NCI-H460 (cell line): ENCODE measurements at places on chromosomes 7 and 10. TPM values are rescaled to one million over a fixed set of nuclear protein-coding genes. Genes with fewer than 3 reads are reported as not detected.

GRCh38 chr10:77160679-77161078 is 476.9 kb downstream of the KCNMA1 start:
- no peak for DNase-seq

DNA sequence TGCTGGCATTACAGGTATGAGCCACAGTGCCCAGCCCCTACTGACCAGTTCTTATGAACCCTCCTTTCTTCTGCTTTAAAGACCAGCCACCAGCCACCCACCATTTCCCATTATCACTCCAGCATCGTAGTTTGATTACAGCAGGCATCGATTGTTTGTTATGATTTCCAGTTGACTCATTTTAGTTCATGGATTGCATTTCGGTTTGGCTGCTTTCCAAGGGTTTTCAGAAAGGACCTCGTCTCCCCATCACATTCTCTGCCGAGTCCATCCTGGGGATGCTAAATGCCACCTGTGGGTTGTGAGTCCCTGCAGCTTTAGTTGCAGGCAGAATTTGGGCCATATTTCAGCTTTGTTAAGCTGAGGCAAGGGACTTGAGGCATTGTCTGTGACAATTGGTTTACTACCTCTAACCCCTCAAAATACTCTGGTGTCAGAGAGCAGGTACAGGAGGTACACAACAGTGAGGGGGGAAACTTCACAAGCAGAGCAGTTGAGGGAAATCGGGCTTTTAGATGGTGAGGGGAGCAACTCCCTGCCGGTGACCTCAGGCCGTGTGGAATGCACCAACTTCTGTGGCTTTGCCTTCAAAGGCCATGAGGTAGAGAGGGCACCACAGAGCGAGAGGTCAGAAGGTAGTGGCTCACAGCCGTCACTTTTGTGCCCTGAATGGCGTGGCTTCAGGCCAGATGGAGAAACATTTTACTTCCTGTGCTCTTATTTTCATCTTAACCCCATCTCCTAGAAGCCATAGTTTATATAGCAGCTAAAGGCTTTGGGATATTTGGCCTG is 203.8 kb downstream of the CCDC3 start:
- DNase-seq, result no peak

The ASIC3 gene
- total RNA-seq, result 1.1 and 2.0 TPM in 2 replicates

The TAS2R5 gene
- 0.50 and 0.66 TPM in 2 replicates for total RNA-seq

GRCh38 chr10:116574797-116575196 is 16.0 kb upstream of the PNLIPRP1 start:
- DNase-seq, result no peak

The MKLN1 gene
- total RNA-seq, result 31.7 and 42.6 TPM in 2 replicates

GRCh38 chr10:10833955-10834354 is 183.7 kb upstream of the CELF2 start:
- DNase-seq, result no peak

The SEMA3A gene
- total RNA-seq, result 61.7 and 73.9 TPM in 2 replicates

- DNase-seq, result no peak
Measured at GRCh38 chr7:84469034-84469433, 274.4 kb upstream of the SEMA3A start.

DNA sequence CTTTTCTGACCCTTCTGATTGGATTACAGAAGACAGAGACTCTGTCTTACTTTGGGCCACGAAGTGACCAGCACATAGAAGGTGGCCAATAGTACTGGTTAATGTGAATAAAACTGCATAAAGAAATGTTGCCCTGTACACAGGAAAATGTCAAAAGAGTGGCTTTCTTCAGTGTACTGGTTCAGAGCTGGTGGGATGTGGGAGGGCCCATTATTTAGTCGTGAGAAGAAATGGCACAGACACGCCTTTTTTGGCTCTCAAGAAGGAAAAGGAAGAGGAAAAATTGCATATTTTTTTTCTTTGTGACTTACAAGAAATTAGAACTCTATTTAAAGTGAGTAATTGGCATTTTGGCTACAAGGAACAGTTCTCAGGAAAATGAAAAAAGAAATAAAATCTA is 129.7 kb downstream of the DGKI start:
- DNase-seq, result no peak

DNA sequence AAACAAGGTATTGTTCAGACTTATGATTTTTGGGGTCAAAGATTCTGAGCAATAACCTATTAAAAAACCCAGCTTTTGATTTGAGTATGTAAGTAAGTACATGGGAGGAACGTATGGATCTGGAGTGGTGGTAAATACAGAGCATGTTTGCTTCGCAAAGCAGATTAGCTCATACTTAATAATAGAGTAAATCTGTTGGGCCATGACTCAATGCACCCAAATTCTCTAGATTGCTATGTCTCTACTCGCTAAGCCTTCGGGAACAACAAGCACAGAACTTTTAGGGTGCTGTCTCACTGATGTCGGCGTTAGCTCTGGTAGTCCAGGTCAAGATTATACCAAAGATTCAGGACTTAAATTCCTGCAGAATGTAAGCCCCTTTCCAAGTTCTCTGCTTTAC is 807 bp upstream of the MINPP1 start:
- DNase-seq, result no peak

The GLCCI1 gene
- 4.6 and 8.0 TPM in 2 replicates for total RNA-seq

DNA sequence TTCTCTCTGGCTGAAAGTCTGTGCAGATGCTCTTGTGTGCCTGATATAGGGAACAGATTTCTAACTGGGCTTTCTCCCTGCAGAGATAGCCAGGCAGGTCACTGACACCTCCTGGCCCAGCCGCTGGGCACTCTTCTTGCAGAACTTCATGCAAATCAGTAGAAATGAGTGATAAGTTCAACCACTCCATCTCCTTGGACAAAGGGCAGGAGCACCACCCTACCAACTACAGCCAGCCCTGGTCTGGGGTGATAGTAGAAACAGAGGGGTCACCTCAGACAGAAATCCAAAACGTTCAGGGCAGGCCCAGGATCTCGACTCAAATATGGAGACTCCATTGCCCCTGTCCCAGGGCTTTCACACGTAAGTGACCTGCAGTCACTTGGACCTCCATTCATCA is 917.8 kb upstream of the ZNF722 start:
- no peak for DNase-seq

DNA sequence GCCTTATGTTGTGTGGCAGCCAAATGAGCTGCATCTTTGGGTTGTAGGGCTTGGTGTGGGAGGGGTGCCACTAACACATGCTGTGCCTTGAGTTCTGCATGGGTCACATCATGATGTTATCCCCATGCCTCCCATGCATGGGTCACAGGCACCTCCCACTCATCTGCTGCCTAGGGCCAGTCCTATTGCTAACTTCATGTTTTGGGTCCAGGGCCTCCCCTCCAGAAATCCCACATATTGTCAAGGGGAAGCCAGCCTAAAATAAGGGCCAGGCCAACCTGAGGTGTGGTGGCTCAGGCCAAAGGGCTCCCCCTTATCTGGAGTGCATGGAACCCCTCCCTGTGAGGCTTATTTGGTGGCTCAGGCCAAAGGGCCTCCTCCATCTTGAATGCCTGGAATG is 299.0 kb downstream of the RPS24 start:
- no peak for DNase-seq

DNA sequence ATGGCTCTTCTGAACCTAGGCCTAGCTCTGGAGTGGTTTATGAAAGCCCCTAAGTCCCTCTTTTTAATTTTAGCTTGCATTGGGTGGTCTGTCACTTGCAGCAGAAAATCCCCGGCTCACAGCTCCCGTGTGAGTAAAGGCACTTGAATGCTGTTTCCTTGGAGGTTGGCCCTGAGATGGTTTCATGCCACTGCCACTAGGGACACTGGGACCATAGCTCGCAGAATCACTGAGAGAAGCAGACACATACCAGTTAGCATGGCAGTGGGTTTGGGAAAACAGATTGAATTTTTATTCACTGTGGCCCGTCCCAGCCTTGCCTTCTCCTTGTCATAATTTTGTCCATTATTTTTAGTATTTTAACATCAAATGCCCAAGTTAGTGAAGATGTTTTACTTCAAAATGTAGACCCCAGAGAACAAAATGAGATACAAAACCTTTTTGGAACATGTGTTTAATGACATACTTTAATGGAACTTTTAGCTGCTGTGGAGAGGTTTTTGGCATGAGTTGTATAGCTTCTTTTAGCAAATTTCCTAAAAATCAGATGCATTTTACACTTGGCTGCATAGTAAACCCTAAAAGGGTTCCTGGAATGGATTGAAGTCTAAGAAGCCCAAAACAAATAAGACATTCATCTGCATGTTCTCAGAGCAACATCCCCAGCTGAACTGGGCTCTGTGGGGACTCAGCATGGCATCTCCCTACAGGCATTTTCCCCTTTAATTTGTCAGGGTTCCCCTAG is 259.7 kb upstream of the PITRM1 start:
- DNase-seq, result no peak

The C10orf95 gene
- total RNA-seq, result 0.37 and 0.55 TPM in 2 replicates

The SEMA3D gene
- 59.1 and 72.1 TPM in 2 replicates for total RNA-seq

The GRB10 gene
- total RNA-seq, result 19.5 and 24.7 TPM in 2 replicates

The ACTA2 gene
- 40.4 and 41.7 TPM in 2 replicates for total RNA-seq
